ENCODE measurements at places on chromosomes 5 and 9.
A peak's percentile ranks its signal among the peaks of the same experiment; 100 is the strongest.

GRCh38 chr5:463952-464351 is 21.0 kb downstream of the EXOC3 start:
- peak; percentile 61 for DNase-seq

DNA sequence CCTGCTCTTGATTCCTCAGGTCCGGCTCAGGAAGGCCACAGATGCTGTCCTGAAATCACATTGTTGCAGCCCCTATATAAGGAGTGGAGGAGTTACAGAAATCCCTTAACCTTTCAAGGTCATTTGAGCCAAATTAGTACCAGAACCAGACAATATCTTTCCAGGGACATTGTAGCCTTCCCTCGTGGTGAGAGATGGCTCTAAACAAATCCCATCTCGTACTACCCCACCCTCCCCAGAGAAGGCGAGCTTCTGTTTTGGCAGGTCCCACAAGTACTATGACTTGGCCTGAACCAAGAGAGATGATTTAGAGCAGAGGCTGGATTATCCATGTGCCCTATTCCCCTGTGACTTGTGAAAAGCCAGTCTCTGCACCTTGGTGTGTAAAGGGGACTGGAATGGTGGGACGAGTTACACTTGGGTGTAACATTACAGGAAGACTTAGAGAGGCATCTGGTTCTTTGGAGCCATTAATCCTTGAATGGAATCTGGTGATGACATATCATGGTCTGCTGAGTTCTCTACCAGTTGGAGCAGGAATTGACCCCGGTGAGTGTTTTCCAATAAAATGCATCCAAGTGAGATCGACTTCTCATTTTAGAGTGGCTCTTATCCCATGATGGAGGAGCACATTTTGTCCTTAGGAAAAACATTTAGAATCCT is at the start of gene FAM240B:
FAM240B (minus strand) TSS at position 51 of the 663 bp plus-strand sequence. CDS start 16,134 bp downstream, outside the sequence.
- DNase-seq: no peak

DNA sequence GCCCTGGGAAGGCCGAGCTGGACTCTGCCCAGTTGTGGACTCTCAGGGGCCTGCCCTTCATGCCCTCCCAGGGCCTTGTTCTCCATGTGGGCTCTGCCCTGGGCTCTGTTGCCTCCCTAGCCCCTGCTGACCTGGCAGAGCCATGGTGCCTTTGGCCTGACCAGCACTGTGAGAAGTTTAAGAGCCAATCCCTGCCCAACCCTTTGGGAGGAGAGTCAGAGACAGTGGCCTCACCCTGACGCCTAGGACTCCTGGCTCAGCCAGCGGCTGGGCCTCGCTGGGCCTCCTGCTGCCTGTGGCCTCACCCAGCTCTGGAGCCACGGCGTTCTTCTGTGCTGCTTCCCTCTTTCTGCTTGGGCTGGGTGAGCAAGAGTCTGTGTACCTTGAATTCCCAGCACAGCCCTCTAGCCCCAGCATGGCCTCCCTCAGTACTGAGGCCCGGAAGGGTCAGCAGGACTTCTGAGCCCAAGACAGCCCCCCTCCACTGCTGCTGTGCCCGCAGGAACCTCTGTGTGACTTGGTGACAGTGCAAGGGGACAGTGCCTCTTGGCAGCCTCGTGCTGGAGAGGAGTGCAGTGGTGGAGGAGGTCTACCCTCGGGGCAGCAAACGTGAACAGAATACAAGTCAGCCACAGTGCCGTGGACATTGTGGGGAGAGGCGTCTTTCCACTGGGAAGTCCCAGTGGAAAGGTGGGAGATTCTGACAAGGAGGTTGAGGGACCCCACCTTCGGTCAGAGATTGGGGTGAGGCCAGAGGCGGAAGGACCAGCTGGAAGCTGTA is 97.4 kb downstream of the CACNA1B start:
- DNase-seq: peak; percentile 10

- no peak for DNase-seq
These were observed 579.2 kb upstream of the ZNF608 start for GRCh38 chr5:125325488-125326149.

DNA sequence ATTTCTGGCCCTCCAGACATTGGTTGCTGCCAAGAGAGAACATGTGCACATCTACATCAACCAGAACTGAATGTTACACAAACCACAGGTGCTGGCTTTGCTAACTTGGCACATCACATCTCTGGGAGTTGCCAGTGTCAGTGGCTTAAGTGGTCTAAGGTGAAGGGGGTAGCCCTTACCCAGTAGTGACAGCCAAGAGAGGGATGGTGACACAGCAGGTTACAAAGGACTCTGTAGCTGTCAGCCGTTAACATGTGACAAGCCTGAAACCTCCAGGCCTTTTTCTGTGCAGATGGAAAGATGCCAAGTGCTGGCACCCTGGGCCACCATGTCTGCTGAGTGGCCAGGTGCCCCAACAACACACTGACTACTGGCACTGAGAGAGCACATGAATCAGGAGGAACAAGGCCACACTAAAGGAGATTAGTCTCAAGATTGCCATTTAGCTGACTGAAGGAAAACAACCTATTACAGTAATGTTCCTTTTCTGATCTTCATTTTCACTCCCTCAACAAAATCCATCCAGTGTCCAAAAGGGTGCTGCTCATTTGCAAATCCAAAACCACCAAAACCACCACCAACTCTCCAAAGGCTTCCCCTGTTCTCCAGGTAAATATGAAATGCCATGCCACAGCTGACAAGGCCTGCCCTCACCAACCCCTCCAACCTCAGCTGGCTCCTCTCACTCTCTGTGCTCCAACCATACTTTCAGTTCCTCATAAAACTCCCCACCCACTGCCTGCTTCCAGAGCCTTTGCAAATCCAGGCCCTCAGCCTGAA is 20.2 kb downstream of the SIL1 start:
- no peak for DNase-seq

DNA sequence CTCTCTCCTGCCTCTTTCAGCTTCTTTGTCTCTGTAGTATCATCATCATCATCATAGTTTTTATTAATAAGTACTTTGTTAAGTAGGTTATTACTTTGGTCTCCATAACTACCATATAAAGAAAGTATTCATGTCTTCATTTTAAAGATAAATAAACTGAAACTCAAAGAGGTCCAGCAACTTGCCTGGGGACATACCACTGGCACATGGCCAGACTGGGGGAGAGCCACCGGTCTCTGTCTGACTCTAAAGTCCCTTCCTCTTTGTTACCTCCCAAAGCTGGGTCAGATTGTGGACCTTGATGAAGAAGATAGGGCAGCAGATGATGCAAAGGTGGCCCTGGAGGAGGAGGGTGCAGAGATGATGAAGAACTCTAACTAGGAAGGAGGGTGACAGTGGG is 8.5 kb downstream of the CDX1 start:
- DNase-seq: no peak

DNA sequence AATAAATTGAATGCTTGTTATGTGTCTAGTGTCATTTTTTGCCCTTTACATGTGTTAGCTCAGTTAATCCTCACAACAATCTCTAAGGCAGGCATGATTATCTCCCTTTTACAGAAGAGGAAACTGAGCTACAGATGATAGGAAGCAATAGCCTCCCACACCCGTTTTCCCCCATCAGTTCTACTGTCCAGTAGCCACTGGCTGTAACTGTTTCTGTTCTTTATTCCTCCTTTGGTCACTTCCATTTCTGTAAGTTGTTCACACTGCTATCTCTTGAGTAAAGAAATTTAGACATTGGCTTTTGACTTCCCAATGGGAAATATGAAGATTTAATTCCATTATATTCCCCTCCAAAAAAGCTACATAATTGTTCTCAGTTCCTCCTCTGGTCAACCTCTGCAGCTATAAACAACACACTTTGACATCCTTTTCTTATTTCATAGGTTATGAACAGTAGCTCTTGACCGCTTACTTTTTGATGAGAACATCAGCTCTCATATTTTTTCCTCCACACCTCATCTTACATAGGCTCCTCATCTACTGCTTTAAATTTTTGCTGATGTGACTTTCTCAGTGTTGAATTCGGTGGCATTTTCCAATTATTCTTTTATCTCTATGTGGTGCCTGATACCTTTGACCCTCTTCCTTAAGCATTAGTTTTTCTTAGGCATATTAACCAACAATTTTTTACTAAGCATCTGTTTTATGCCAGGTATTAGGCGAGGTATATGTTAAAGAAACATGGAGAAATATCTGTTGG is 21.4 kb downstream of the SPZ1 start:
- no peak for DNase-seq

DNA sequence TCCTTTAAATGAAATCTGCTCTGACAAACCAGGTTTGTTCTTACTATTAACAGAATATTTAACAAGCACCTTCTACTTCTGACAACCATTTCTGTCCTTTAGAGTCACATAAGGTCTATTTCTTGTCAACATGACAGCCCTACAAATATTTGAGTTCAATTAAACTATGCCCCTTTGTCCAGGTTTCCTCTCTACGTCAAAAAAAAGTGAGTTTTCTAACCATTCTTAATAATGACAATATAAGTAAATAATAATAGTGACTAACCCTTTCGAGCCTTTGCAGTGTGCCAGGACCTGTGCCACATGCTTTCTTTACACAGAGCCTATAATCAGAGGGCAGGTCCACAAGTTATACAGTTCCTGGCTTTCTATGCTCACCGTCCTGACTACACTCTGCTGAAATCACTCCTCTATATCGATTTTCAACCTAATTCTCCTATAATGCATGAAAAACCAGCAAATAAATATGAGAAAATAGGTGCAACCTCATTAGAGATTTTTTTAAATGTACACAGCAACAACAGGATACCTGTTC is 115.0 kb downstream of the CDK5RAP2 start:
- no peak for DNase-seq

DNA sequence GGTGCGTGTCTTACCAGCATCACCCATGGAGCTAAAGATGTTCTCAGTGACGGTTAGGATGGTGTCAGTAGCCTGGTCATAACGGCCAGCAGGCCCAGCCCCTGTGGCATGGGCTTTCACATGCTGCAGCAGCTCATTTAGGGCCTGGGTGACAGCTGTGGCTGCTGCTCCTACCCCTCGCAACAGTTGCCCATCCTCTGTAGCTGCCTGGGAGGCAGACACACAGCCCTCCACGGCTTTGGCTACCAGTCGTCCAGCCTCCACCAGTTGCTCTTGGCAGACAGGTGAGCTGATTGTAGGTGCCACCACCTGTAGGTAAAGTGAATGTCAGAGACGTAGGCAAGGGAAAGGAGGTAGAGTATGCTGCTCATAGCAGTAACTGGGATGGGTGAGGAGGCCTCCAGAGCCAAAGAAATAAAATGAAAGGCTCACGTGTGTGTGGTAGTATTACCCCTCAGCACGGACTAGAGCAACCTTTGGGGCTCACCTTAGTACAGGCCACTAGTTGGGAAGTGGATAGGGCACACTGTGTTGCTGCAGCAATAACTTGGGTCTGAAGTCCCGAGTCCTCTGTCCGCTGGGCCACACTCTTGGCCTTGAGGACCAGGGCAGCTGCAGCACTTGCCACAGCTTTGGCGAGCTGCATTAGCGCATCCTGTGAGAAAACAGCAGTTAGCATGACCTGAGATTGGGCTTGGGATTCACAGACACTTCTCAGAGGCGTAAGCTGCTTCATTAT is 14.7 kb downstream of the TLN1 start:
- no peak for DNase-seq

DNA sequence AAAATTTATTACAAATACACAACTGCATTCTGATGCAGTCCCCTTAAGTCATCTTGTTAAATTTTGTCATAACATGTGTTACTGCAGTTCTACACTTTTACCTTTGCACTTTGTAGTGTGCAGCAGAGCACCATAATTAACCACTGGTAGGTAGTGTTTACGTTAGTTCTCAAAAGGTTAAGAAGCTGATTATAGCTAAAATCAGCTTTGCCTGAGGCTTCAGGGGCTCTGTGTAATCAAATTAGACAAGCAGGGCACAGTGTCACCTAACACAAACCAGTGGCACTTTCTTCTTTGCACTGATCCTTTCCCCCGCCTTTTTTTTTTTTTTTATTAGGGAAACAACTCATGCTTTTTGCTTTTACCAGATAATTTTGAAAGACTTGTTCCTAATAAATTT is 26.1 kb downstream of the POU5F2 start:
- DNase-seq: no peak

GRCh38 chr5:10859393-10860195 is 98.6 kb upstream of the DAP start:
- no peak for DNase-seq

DNA sequence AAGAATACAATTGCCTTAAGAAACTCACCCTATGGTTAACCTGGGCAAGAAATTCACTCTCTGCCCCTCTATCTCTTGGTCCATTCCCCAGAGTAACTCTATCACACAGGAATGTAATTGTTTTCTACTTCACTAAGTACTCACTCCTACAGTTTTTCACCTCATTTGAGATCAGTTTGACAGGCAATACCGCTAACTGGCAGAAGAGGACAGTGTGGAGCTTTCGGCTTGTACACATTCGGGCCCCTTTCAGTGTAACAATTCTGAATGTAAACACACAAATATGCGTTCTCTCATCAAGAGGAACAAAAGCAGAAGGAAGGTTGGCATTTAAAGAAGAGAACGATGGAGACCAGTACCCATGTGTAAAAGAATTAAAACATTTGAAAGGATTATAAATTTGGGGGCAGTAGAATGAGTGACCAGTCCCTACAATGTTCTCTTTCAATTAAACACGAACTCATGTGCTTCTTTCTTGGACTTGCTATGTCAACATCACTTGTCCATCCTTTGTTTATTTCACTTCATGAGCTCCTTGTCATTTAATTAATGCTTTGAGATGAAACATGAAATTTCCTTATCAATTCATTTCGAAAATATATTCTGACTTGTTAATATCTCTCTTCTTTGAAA is 188.5 kb upstream of the GRAMD2B start:
- no peak for DNase-seq

GRCh38 chr5:127187706-127188105 is 102.9 kb upstream of the MEGF10 start:
- DNase-seq: no peak

DNA sequence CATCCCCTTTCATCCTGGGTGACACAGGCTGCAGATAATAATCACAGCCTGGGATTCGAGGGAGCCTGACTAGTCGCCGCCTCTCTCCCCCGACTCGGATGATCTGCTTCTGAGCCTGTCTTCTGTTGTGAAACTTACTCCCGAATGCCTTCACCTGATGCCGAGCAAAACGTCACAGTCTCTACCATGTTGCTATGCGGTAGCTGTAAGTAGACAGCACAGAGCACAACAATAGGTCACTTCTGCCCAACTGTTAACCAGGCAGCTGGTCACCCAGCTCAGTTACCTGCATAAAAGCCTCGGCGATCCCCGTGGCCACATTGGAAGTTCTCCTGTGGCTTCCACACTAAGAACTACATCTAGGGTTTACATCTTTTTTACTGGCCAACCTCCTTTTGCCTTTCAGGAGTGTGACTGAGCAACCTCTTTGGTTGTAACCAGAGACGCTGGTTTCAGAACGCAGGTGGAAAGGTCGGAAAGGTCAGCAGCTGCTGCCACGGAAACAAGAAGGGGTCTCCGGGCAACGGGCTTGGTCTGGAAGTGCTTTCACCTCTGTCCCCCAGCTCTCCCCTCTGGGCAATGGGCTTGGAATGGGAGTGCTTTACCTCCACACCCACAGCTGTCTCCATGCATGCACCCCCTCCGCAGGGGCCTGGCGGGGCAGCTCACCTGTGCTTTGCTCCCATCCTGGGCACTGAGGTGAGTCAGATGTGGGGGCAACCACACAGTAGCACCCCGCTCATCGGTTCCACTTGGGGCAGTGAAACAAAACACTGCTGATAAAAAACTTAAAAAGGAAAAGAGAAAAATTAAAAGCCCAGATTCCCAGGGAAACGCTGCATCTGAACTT is 7.6 kb upstream of the PPP1R26 start:
- DNase-seq: no peak

GRCh38 chr5:14364096-14364495 is 217.5 kb upstream of the OTULINL start:
- no peak for DNase-seq

- no peak for DNase-seq
These were observed 24.5 kb downstream of the CCDC125 start for GRCh38 chr5:69308046-69308553.

- no peak for DNase-seq
These were observed 6.4 kb upstream of the ANXA2R start for GRCh38 chr5:43046474-43046873.

Measured in activated B cell treated with CpG ODN at 0.5 μM for 24 hours (primary cell).